HAP-1 (cell line): ENCODE measurements at places on chromosomes 5 and 9.

DNA sequence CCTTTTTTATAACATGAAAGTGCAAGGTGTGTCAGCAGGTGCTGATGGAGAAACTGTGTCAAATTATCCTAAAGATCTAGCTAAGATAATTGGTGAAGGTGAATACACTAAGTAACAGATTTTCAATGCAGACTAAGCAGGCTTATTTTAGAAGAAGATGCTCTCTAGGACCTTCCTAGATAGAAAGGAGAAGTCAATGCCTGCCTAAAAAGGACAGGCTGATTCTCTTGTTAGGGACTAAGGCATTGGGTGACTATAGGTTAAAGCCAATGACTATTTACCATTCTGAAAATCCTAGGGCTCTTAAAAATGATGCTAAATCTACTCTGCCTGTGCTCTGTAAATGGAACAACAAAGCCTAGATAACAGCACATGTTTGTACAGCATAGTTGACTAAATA is 1682.4 kb downstream of the MAT2B start:
- no peak for DNase-seq

- no peak for DNase-seq
Observed at GRCh38 chr9:121949364-121949763, 143.7 kb downstream of the TTLL11 start.

GRCh38 chr9:14058325-14058688 is 255.6 kb downstream of the NFIB start:
- DNase-seq = no peak

DNA sequence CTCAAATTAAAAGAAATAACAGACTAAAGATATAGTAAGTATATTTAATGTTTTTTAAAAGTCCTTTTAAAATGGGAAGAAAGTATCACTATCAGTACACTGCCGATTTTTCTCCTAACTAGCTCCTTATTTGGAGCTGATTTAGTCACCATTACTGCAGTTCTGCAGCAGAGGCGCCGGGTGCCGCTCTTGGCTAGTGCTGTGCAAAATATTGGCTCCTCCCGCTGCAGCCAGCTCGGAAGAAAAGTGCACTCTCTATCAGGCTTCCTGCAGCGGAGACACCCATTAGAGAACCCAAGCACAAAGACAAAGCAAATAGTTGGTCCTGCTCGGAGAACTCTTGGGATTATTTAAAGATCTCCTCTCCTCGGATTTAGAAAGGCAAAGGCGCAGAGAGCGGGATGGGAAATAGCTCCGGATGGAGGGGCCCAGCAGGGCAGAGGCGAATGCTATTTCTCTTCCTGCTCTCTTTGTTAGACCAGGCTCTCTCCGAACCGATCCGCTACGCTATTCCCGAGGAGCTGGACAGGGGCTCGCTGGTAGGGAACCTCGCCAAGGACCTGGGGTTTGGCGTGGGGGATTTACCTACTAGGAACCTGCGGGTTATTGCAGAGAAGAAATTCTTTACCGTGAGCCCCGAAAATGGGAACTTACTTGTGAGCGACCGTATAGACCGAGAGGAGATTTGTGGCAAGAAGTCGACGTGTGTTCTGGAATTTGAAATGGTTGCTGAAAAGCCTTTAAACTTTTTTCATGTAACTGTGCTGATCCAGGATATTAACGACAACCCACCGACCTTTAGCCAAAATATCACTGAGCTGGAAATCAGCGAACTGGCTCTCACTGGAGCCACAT is at the start of gene PCDHGB3:
PCDHGB3 (plus strand) TSS at position 249 of the 855 bp plus-strand sequence; CDS start at position 402, 153 bp downstream.
- no peak for DNase-seq

GRCh38 chr5:163363389-163363788 is 74.0 kb upstream of the CCNG1 start:
- DNase-seq = no peak

DNA sequence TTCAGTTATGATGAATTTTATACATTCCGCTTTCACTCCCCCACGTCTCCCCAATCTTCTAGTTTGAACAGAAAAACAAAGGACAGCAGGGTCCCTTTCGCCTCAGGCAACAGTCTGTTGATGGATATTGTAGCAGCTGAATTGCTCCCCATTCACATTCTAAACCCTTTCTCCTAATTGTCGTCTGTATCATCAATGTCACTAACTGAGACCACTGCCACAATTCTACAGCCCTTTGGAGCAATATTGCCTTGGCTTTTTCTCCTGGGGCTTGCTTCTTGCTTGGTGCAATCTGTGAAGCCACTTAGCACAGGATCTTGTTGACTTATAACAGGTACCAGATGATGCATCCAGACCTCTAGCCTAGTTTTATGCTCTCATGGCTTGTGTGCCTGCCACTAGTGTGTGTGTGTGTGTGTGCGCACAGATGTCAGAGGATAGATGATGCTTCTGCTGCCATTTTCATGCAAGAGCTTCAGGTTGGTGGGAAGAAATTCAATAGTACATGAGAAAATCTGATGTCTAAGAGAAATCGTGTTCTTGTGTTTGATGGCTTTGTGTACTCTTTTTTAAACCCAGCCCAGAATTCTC is 195.2 kb upstream of the ISL1 start:
- DNase-seq = peak; percentile 12

- no peak for DNase-seq
Observed at GRCh38 chr5:143440448-143441115, 37.1 kb upstream of the NR3C1 start.

GRCh38 chr5:81408496-81408895 is 14.6 kb upstream of the ACOT12 start:
- DNase-seq = no peak

DNA sequence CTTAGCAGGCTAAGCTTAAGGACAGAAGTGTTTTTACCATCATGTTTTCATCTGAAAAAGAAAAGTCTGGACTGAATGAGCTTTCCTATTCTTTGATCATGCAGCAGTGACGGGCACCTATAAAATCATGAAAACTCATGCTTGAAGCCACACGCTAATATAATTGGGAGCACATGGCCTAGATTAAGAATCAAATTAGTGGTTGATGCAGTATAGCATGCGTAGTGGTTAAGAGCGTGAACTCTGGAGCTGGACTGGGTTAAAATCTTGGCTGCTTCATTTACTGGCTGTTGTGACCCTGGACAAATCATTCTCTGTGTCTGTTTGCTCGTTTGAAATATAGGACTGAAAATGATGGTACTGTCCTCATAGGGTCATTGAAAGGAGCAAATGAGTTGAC is 49.9 kb upstream of the IL13 start:
- no peak for DNase-seq

DNA sequence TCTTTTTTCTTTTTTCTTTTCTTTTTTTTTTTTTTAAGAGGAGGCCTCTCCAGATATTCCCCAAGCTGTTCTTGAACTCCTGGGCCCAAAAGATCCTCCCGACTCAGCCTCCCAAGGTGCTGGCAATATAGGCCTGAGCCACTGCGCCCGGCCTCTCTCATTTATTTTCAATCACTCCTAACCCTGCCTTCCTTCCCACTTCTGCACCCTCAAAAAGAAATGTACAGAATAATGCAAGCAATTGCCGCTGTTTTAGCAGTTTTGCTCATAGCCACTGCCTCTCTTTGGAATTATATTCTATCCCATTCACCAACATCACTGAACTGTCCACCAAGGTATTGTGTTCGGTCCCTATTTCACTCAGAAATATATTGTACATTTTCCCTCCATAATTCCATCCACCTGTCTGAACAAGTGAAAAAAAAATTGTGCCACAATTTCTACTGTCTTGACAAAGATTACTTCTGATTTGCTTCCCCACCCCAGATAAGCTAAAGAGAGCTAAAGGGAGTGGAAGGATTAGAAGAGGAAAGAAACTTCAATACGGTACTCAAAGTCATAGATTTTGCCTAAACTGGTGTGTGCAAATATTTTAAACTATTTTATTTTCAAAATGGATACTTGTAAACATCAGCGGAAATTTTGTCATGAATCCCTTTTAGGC is 1.9 kb downstream of the FNBP1 start:
- no peak for DNase-seq

DNA sequence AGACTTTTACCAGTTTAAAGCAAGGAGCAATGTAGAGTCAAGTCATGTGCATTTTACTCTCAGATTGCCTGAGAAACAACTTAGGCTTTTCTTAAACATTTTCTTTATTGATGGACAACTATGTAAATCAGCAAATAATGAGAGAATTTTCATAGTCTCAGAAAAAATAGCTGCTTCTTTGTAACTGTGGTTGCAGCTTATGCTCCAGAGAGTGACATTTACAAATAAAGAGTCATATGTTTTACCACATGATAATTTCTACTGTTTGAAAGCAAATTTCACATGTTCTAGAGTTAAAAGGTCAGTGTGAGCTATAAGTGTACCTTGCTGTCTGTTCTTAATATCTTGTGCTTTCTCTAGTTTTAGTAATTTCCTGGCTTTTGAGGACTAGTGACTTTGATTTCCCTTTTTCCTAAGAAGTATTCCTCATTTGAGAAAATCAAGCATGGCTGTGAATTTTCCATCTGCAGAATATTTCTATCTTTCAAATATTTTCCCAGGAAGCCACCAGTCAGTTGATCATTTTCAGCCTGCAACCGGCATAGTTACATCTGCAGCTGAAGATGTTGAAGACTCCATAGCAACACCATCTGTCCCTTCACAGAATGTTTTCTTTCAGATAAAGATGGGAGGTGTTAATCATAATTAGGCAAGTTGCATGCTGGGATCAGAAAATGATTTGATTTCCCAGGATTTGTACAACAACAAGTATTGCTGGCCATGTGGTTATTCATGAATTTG is 229.9 kb downstream of the SGCD start:
- no peak for DNase-seq

GRCh38 chr5:119330367-119331183 is 25.2 kb upstream of the TNFAIP8 start:
- no peak for DNase-seq

GRCh38 chr5:132022737-132023136 is 11.3 kb upstream of the ACSL6 start:
- DNase-seq = no peak
